Dermis lymphatic vessel endothelial cell (primary cell): ENCODE measurements at places on chromosomes 5 and 9. TPM values are rescaled to one million over a fixed set of nuclear protein-coding genes. Genes with fewer than 3 reads are reported as not detected.

CARD6 gene
- total RNA-seq = 44.2 and 50.4 TPM in 2 replicates

PKD2L2 gene
- not detected in 2 replicates for total RNA-seq

ISL1 gene
- total RNA-seq = not detected in 2 replicates

PTGER4 gene
- 3.7 and 4.9 TPM in 2 replicates for total RNA-seq

ADRB2 gene
- 13.0 and 17.3 TPM in 2 replicates for total RNA-seq

TAS2R1 gene
- not detected in 2 replicates for total RNA-seq

OR1J2 gene
- not detected in 2 replicates for total RNA-seq

KCNN2 gene
- total RNA-seq = 2.0 and 5.2 TPM in 2 replicates

SLC6A19 gene
- total RNA-seq = not detected in 2 replicates

SPATA31E1 gene
- not detected in 2 replicates for total RNA-seq

KIF4B gene
- total RNA-seq = 0.33 and 0.69 TPM in 2 replicates

SPINK4 gene
- not detected in 2 replicates for total RNA-seq

VCAN gene
- total RNA-seq = 0.69 and 2.2 TPM in 2 replicates

FAM219A gene
- total RNA-seq = 3.1 and 3.9 TPM in 2 replicates

GFPT2 gene
- 0.34 and 1.2 TPM in 2 replicates for total RNA-seq

LVRN gene
- total RNA-seq = 0.09 and 0.22 TPM in 2 replicates

PHF24 gene
- total RNA-seq = under 0.01 TPM in 1 of 2 replicates, not detected in the other

CDC37L1 gene
- total RNA-seq = 7.9 and 11.6 TPM in 2 replicates

PCDHA12 gene
- under 0.01 TPM in 1 of 2 replicates, not detected in the other for total RNA-seq

HARS2 gene
- 22.0 and 26.9 TPM in 2 replicates for total RNA-seq

NR3C1 gene
- 18.7 and 25.0 TPM in 2 replicates for total RNA-seq

HINT2 gene
- 4.6 and 5.7 TPM in 2 replicates for total RNA-seq

RICTOR gene
- 25.9 and 32.9 TPM in 2 replicates for total RNA-seq

SH2D3C gene
- 51.5 and 72.8 TPM in 2 replicates for total RNA-seq

GFM2 gene
- total RNA-seq = 24.1 and 33.3 TPM in 2 replicates

TTF1 gene
- 10.3 and 14.2 TPM in 2 replicates for total RNA-seq

HMMR gene
- 4.7 and 6.0 TPM in 2 replicates for total RNA-seq
